AG04450 (cell line): ENCODE measurements at places on chromosomes 5 and 9.

DNA sequence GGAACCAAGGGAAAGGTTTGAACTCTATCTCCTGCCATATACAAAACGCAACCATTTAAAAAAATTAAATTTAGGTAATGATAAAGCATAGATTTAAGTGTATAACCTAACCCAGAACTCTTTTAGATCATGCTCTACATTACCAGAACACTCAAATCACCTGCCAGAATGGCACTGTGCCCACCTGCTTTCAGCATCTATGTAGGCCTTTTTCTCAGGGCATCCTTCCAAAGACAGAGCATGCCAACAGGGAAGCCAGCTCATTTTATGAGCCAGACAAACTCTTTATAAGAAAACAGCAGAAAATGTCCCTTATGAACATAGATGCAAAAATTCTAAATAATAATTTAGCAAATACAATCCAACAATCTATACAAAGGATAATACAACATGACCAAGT is 47.9 kb upstream of the SMAD5 start:
- DNase-seq, result no peak

DNA sequence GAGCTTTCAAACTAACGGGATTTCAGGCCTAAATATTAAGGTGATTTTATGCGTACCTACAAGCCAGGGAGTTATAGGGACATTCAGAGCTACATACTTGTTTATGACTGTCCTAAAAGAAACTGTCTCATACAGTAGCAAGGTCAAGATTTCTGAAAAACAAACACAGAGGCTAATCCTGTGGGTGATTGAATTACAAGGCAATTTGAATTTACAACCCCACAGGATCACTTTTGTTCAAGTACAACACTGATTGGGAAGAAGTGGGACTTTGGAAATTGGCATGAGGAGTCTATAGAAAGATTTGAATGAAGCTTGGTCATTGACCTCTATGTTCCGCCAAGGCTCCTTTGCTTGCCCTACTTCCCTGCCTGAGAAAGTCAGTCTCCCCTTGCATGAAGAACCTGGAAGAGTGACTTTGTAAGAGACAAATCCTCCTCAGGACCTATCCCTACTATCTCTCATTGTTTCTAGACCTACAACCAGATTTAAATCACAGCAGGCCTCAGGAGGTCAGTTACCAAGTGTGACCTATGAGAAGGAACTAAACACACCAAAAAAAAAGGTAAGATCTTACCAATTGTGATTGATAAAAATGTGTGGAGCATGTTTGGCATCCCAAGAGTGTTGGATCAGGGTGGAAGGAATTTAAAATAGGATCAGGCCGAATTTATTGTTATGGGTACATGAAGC is 38.4 kb upstream of the CDC42SE2 start:
- no peak for DNase-seq

GRCh38 chr9:115213818-115214334 is 95.9 kb upstream of the TNC start:
- DNase-seq, result peak; percentile 66

DNA sequence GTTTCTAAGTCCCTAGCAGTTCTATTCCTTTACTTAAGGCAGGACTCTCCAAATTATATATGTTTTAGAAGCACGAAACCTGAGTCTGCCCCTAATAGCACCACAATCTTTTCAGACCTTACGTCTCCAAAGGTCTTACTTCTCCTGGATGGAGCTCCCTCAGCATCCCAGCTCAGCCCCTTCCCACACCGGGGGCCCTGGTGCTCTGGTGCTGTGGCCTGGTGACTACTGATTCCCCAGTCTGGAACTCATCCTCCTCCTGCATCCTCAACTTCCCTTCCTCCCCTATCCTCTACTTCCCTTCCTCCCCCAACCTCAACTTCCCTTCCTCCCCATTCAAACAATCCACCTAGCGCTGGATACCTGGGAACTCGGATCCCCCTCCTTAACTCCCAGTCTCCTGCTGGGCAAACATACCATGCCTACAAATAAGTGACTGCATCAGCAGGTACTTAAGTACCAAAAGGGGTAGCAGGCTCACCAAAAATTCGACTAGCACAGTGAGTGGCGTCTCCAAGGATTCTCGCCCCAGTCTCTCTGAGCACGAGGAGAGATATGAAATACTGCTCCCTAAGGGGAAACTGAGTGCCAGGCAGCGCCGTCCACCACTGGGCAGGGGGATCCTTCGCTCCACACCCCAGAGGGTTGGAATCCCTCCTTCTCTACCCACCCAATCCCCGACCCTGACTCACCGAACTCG is 831 bp downstream of the IGFBPL1 start:
- no peak for DNase-seq

- DNase-seq, result no peak
Observed at GRCh38 chr9:131603199-131603598, 57.9 kb downstream of the PRRT1B start.

DNA sequence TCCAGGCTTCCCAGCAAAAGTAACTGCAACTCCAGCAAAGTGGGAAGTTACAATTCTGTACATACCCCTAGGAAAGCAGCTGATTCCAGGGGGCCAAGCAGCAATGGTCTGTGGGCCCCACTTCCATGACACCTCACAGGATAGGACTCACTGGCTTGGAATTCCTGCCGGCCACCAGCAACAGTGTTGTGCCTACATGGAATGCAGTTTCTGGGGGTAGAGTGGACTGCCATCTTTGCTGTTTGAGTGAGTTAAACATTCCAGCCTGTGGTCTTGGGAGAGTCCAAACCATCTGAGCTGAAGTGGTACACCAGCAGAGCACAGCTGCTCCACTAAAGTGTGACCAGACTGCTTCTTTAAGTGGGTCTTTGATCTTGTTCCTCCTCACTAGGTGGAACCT is 13.4 kb upstream of the FBN2 start:
- no peak for DNase-seq

- DNase-seq, result no peak
Observed at GRCh38 chr5:170389550-170389892, 354 bp upstream of the KCNMB1 start.

- DNase-seq, result no peak
Observed at GRCh38 chr9:98576354-98576753, 132.4 kb downstream of the GABBR2 start.

GRCh38 chr5:75037106-75037505 is 15.3 kb downstream of the GCNT4 start:
- peak; percentile 51 for DNase-seq

DNA sequence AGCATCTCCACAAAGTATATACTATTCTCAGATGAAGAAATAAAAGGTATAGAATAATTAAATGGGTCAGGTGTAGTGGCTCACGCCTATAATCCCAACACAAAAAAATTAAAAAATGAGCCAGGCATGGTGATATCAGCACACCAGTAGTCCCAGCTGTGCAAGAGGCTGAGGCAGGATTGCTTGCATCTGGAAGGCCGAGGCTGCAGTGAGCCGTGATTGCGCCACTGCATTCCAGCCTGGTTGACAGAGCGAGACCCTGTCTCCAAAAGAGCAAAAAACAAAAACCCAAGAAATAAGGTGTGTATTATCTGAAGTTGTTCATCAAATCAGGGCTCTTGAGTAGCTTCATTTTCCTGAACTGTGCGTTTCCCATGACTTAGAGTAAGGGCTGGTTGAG is 83.2 kb upstream of the MYO10 start:
- no peak for DNase-seq

GRCh38 chr9:93207860-93208734 is 24.2 kb downstream of the WNK2 start:
- no peak for DNase-seq

GRCh38 chr9:71506821-71507220 is 261.5 kb downstream of the CEMIP2 start:
- no peak for DNase-seq

DNA sequence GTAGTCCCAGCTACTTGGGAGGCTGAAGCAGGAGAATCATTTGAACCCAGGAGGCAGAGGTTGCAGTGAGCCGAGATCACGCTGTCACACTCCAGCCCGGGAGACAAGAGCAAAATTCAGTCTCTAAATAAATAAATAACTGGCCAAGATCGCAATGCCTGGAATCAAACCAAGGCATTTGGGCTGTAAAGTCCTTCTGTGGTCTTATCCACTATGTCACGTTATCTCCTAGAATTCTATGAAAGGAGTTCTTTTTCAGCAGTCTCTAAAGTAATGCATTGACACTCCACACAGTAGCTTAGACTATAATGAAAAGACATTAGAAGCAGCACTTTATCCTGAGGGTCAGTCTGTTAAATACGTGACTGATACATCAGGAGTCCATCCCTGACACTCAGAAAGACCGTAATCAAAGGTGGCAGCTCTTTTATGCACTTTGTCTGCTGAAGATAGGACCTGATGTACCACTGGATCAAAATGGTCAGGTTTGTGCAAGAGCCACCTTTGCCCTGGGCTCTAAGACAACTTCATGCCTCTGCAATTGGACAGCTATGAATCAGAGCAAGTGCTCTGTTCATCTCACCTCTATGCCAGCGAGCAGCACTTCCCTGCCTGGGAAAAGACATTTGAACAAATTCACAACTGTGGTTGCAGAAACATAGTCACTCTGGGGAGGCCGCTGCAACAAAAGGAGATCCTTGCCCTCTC is 31.7 kb upstream of the GNA14 start:
- DNase-seq, result no peak

GRCh38 chr9:92713528-92713927 is 43.6 kb upstream of the IPPK start:
- no peak for DNase-seq
